AG04450 (cell line): ENCODE measurements at places on chromosomes 5 and 9.

DNA sequence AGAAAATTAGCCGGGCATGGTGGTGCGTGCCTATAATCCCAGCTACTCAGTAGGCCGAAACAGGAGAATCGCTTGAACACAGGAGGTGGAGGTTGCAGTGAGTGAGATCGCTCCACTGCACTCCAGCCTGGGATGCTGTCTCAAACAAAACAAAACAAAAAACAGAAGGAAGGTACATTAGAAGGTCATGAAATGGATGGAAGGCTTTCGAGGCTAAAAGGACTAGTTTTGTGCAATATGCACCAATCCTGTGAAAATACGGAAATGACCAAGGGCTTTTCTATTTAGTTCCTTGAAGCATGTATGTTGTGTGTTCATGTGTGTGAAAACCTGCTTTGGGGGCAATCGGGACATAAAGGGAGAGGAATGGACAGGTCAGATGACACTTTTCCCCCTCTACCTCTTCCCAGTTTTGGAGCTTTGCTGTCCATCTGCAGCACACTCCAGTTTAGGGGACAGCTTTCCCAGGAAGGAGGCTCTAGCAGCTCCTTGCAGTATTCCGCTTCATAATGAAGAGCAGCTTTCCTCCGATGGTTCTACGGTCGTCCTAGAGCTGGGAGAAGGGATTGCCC, 15.0 kb downstream of the SPRY4 start:
- DNase-seq: no peak

DNA sequence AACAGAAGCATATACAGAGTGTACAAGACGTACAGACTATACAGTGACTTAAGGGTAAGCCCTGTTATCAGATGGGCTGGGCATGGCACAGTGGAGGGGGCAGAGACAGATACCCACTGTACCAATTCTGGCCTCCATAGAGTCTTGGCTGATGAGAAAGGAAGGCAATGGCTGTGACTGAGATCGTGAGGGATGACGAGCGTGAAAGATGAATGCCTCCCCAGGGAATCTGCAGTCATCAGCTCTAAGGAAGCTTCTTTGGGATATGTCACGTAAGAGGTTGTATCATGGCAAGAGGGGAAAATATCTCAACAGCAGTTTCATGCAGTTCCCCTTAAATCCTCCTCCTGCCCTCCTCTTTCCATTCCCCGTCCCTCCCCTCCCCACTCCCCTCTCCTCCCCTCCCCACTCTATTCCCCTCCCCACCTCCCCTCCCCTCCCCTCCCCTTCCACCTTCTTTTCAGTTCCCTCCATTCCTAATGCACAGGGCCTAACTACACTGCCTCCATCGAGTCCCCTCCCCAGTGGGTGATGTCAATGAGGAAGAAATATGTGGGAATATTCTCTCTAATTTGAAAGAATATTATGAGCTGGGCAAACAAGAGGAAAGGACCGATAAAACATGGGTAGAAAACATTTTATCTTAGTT, 226.4 kb upstream of the DAP start:
- no peak for DNase-seq

- DNase-seq: no peak
Observed at GRCh38 chr9:105127863-105128220, 116.6 kb upstream of the SLC44A1 start.

- no peak for DNase-seq
Observed at GRCh38 chr5:167049043-167049663, 1242.3 kb upstream of the WWC1 start.

- DNase-seq: no peak
Observed at GRCh38 chr9:97740848-97741821, 44.0 kb upstream of the XPA start.
